ENCODE measurements at places on chromosomes 1 and 21.

GRCh38 chr1:244821134-244821533, 14.3 kb upstream of the COX20 start:
- peak; percentile 87 for DNase-seq

DNA sequence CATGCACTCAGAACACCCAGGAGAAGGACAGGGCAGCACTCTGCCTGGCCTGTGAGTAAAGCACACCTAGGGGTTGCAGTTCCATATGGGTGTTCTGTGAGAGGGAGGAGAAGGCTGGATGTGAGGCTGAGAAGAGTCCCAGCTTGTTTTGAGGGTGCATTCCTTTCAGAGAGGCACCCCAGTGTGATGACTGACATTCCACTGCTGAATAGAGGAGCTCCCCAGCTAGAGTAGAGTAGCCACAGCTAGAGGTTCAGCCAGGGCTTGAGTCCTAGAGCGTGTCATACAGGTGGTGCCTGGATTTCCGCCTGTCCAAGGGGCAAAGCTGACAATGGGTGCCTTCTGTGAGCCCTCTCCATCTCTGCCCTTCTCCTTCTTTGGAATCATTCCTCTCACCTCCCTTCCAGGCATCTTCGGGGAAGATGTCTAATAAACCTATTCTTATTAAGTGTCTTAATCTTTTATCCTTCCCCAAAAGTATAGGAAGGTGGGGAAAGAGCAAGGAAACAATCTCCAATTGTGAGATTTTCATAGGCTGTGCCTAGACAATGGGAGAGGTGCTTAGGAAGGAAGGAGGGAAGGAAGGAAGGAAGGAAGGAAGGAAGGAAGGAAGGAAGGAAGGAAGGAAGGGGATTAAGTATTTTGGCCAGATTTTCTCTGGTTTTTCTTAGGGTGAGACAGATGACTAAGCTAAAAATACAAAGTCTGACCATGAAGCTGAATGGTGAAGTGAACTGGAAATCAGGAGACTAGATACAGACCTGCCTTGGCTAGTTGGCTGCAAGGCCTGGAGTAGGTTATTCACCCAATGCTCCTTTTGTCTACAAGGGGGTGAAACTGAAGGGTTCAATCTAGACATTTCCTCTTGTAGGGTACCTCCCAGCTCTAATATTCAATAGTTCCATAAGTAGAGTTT, 43.6 kb upstream of the SYT6 start:
- no peak for DNase-seq

GRCh38 chr1:181064011-181064623, 24.4 kb upstream of the IER5 start:
- DNase-seq: no peak

- DNase-seq: no peak
Observed at GRCh38 chr1:29444081-29444715, 207.9 kb downstream of the PTPRU start.

DNA sequence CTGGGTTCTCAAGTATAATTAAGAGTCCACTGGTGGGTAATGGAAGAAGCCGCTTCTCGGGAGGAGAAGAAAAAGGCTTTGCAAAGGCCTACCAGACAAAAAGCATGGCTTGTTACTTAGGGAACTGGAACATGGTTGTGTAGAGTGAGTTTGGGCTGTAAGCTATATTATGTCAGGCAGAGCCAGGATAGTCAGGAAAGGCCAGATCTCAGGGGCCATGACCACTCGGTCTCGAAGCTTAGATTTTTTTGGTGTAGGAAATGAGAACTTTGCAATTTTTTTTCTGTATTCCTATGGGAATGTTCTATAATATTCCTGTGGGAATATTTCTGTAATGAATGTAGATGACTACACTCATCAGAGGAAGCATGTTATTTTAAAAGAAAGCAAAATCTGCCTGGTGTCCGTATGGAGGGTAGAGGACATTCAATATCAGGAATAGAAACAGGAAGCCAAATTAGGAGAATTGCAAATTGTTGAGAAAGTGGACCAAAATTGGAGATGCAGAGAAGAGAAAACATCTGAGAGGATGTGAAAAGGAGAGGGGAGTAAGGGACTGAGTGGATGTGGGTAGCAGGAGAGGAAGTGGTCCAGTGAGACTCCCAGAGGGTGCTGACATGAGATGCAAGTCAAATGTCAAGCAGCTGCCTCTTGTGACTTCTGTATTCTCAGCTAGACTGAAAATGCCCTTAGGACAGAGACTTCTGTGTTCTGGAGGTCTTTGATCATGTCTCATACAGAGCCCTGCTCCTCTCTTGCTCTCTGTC, 45.2 kb upstream of the HAO2 start:
- DNase-seq: no peak

DNA sequence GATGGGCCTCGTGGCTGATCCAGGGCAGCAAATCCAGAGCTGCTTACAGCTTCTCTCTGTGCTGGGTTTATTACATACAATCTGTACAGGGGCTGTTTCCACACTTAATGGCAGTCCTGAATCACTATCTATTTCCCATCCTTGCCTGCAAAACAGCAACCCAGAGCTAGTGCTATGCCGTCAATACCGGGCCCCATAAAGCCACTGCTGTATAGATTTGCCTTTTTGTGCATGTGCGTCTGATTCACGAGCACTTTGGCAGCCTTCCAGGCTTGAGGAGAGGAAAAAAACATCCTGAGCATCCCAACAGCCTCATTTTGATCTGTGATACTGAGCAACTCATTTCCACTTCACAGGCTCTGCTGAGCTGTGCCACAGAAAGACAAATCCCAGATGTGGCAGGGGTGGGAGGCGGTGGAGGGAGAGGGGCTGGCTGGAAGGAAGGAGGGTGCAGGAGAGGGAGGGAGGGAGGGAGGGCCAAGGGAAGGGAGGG, 65.2 kb upstream of the TARBP1 start:
- DNase-seq: peak; percentile 51

GRCh38 chr1:203548892-203549291, 54.9 kb downstream of the OPTC start:
- DNase-seq: no peak

DNA sequence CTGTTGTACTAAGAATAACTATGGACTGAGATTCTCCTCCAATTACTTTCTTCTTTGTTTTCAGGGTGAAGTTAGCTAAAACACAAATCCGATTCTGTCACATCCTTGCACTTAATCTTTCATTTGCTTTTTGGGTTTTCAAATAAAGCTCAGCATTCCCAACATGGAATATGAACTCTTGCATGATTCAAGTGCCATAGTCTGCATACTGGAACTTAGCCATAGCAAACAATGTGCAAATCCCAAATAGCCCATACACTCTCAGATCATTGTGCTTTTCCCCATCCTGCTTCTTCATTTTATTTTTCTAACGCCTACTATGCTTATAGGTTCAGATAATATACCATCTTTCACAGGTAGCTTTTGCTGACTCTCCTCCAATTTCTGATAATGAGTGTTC, 455.8 kb upstream of the PRMT6 start:
- DNase-seq: no peak

DNA sequence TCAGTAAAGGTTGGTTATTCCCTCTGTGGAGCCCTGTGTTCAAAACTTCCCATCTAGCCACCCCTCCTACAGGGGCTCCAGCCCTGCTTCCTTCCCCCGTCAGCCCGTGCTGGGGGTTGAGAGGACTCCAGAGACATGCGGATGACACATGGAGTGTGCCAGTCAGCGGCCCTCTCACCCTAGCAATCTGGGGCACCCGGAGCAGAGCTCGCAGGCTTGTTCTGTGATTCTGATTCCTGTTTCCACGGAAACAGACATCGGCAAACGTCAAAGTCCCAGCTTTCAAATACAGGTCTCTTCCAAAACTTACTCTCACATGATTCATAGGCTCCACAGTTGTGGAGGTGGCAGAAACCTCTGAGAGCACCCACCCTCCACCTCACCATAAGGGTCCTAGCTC, 9.8 kb upstream of the SSBP3 start:
- no peak for DNase-seq

DNA sequence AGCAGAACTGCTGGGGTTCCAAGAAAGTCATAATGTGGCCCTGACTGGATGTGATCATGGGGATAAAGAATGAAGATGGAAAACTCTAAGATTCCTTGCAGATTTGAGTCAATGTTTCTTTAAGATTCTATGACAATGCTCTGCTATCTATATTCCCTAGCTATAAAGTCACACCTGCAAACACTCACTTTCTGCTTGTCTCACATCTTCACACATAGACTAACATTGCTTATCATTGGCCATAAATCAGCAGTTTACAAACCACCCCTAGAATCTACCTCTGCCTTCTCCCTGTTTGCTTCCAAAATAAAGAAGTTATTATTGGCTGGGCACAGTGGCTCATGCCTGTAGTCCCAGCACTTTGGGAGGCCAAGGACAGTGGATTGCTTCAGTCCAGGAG, 33.1 kb upstream of the NPL start:
- no peak for DNase-seq

- no peak for DNase-seq
Observed at GRCh38 chr21:19508844-19509243, 1105.3 kb upstream of the TMPRSS15 start.

- no peak for DNase-seq
Observed at GRCh38 chr1:11997081-11997850, 17.0 kb downstream of the MFN2 start.

- DNase-seq: no peak
Observed at GRCh38 chr1:151060657-151061421, 642 bp downstream of the MLLT11 start.

DNA sequence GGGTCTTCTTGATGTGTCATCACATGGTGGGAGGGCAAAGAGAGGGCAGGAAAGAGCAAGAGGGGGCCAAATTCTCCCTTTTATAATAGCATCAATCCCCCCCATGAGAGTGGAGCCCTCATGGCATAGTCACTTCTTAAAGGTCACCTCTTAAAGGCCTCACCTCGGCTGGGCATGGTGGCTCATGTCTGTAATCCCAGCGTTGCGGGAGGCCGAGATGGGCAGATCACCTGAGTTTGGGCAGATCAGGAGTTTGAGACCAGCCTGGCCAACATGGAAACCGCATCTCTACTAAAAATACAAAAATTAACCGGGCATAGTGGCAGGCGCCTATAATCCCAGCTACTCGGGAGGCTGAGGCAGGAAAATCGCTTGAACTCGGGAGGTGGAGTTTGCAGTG, 170.1 kb downstream of the PGBD5 start:
- DNase-seq: no peak

DNA sequence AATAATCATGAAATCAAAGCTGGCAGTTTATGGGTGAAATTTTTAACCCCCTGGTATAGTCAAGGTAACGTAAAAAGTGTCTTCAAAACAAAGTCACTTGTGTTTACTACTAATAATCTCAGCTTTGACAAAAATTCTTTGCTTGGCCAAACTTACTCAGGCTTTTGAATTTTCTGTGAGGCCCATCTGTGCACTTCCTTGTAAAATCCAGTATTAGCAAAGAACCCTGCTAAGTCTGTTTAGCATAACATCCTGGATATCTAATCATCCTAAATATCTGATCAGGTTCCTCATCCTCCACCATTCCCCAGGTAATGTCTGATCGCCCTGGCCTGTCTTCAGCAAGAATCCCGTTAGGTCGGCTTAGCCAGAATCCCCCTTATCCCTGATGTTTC, 3.0 kb downstream of the LYST start:
- no peak for DNase-seq

- no peak for DNase-seq
Observed at GRCh38 chr1:205003358-205004131, 39.5 kb upstream of the CNTN2 start.

GRCh38 chr1:91501523-91501851, 836 bp downstream of the CDC7 start:
- DNase-seq: peak; percentile 27

GRCh38 chr1:174406421-174406820, 41.3 kb upstream of the GPR52 start:
- DNase-seq: no peak

- no peak for DNase-seq
Observed at GRCh38 chr1:117740496-117740895, 134.6 kb downstream of the TENT5C start.

DNA sequence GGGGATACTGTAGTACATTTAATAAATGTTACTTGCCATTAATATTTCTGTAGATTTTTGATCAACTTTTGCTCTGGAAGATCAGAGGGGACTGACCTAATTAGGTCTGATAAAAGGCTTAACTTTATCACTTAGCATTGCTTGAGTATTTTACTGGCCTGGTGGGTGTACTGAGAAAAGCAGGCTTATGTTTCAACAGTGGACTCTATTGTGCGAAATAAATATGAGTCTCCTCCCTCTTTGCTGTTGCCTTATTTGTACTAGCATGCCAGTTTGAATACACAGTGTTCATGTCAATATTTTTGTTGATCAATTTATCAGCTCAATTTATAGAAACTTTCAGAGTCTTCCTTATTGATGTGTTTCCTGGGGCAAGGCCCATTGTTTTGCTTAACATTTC, 49.1 kb downstream of the EBNA1BP2 start:
- no peak for DNase-seq

GRCh38 chr1:42978317-42979035, 19.8 kb upstream of the SLC2A1 start:
- DNase-seq: no peak

GRCh38 chr1:167774710-167775109, 52.9 kb downstream of the MPZL1 start:
- no peak for DNase-seq

DNA sequence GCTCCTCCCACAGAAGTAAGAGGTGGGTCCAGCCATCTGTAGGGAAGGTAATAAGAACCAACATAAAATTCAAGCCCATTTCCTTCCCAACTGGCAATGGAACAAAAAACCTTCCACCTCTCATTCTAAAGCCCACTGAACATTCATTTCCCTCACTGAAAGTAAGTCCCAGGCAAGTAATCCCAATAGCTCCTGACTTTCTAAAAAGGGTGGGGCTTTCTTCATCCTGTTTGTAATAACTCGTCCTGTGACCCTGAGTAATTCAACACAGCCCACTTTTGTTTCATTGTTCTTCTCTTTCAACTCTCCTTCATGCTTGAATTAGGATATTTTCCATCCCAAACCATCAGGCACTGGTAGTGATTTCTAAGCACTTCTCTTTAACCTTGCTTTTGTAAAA, 74.9 kb downstream of the DAB1 start:
- DNase-seq: no peak

DNA sequence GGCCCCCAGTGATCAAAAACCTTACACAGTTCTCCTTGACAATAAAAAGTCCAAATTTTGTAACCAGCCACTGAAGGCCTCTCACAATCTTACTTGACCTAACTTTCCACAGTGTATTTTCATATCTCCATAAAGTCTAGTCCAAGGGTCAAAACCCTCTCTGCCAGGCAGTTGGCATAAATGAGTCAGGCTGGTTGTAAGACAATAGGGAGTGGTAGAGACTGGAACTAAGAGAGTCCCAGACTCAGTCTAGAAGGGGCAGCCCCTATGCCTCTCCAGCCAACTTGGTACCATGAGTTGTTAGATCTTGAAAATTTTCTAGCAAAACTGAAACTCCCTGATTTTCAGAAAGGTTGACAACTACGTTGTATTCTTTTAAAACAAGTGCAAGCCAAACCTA, 21.0 kb downstream of the KIF21B start:
- DNase-seq: no peak

Measured in NCI-H226 (cell line).